ENCODE measurements at places on chromosomes 5 and 9.

GRCh38 chr5:10866913-10867312, 105.9 kb upstream of the DAP start:
- no peak for DNase-seq

DNA sequence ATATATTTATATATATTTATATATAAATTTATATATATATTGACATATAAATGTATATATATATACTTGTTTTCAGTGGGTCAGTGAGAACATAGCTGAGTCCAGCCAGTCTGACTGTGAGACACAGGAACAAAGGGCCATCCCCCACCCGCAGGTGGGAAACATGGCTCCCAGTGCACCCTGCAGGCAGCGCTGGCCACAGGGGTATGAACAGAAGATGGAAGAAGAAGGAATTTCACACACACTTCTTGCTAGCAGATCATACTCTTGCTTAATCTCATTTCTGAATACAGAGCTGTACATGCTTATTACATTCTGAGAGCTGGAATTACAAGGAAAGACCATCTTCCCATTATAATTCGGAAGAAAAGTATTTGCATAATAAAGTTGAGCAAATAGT, 595.4 kb downstream of the IRX1 start:
- DNase-seq = no peak

DNA sequence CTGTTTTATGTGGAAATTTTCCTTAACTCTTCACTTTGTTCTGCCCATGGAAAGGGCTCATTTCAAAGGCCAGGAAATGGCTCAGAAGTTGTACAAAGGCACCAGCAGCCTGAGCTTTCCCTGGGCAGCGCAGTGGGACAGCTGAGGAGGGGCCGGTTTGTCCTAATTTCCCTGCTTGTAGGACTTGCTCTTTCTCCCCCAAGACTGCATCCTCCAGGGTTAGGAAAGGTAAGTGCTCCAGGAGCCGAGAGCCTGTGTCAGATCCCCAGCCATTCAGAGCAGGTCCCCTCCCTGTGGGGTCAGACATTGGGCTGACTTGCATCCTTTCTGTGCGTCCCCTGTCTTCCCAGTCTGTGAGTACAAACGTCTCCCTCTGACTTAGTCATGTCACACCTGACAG, 43.5 kb downstream of the AGXT2 start:
- no peak for DNase-seq

- DNase-seq = no peak
Measured at GRCh38 chr9:79280691-79281090, 291.1 kb upstream of the TLE4 start.

- DNase-seq = peak; percentile 91
Measured at GRCh38 chr9:38088006-38088925, 19.2 kb upstream of the SHB start.

DNA sequence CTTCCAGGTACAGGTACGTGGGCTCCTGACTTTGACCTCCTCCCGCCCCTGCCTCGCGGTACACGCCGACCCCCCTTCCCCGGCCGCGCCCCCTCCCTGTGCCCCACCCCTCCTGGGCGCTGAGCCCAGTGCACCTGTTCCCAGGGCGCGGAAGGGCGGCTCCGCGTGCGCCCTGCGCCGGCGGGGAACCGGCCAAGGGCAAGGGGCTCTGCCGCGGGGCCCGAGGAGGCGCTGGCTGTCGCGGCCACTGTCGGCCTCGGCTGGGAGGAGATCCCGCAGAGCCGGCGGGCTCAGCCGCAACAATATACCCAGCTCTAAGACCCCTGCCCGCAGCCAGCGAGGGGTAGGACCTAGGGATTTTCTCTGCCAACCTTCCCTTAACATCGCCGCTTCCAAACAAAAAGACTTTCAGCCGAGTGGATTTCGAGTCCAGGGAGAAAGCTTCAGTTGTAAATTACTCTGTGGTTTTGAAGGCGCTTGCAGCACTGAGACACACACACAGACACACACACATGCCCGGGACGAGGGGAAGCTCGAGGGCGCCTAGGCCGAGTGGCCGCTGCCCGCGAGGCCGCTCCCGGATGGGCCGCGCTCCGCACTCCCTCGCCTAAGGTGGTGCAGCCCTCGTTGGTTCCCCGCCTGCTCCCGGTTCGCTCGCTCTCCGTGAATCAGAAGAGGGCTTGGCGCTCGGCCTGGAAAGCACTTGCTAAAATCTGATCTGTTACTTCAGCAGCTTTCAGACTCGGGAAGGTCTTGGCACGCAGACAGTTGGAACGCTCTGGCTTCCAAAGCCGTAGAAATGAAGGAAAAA, 1.2 kb downstream of the FGF18 start:
- no peak for DNase-seq

DNA sequence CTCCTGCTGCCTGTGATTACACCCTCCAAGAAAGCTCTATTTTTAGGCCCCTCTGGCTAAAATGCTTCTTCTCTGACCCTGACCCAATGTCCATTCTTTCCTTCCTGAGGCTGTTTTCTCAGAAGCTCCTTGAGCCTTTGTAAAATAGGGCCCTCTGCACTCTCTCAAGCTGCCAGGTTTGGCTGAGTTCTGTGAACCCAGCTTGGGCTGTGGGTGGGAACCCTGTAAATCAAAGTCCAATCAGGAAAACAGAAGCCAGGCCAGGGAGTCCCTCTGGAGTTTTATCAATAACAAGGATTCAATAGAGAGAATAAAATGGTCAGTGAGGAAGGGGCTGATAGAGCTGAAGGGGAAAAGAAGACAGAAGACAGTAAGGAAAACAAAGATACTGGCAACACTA, 43.7 kb upstream of the ERCC6L2 start:
- DNase-seq = no peak

- DNase-seq = no peak
Measured at GRCh38 chr5:61069150-61069549, 93.1 kb downstream of the SMIM15 start.

DNA sequence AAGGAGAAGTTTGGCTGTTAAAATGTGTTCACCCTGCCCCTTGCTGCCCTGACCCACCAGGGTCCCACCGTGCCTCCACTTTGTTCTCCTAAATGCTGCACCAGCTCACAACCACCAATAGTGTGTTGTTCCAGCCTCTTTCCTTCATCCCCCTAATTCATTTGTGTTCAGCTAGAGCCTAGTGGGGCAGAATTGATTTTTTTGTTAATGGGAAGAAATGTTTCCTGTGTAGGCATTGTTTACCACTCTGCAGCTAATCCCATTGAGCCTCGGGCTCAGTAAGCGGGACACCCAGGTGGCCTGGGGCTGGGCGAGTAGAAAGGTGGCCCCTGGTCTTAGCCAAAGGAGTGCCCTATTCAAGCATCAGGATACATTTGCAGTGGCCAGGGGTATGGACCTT, 127.6 kb downstream of the MVB12B start:
- no peak for DNase-seq

DNA sequence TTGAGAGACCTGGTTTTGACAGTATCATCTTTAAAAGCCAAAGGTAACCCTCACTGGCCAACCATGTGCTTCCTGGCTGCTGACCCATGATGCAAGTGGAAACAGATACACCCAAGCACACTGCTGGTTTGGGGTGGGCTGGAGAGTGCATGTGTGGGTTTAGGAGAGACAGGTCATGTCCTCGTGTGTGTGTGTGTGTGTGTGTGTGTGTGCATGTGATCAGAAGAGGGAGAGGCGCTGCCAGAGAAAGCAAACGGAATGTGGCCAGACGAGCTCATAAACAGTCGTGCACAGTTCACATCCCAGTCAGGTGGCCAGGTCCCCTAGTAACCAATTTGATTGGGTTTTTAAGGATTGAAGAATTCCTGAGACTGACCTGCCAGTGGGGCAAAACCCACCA, 112.8 kb upstream of the ICE1 start:
- no peak for DNase-seq

Measured in endothelial cell (in vitro differentiated cells).